Vagina (tissue), 2 donors: ENCODE measurements at places on chromosomes 4 and X. TPM values are rescaled to one million over a fixed set of nuclear protein-coding genes. Genes with fewer than 3 reads are reported as not detected.

DNA sequence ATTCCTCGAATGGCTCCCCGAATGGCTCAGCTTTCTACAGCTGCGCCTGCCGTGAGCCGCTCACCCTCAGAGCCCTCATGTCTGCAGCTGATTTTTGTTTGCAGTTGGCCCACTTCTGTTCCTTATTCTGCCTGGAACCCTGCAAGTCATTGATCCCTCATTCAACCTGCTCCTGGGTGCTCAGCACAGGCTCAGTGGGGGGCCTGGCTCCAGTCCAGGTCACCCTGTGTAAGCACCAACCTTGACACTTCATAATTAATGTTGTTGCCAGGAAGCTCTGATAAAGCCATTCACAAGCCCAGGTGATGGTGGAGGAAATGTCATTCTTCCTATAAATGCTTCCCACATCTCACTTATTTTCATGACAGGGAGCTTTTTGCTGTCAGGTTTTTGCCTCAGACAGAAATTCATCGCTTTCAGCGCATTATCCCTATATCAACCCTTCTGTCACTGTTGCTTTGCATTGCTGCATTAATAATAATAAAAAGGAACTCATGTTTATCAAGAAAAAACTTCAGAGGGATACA, 85.7 kb downstream of the F11 start:
- DNase-seq, result no peak

DNA sequence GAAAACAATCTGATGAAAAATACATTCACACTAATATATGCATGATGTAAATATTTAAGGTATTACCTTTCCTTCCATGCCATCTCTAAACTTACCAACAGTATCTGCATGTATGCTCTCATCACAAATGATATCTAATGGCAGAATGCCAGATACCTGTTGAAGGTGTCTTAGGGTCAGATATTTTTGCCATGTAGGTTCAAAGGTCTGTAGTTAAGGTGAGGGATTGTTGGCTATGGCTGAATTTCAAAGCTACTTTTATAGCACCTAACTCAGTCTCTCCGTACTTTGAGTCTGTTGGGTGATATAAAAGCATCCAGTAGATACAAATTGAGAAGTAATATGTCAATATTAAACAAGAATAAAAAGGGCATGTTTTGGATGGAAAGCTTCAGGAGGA, 19.8 kb upstream of the ANTXR2 start:
- DNase-seq, result no peak

- peak; percentile 22 for DNase-seq
Observed at GRCh38 chr4:533318-534100, 34.5 kb downstream of the PIGG start.

DNA sequence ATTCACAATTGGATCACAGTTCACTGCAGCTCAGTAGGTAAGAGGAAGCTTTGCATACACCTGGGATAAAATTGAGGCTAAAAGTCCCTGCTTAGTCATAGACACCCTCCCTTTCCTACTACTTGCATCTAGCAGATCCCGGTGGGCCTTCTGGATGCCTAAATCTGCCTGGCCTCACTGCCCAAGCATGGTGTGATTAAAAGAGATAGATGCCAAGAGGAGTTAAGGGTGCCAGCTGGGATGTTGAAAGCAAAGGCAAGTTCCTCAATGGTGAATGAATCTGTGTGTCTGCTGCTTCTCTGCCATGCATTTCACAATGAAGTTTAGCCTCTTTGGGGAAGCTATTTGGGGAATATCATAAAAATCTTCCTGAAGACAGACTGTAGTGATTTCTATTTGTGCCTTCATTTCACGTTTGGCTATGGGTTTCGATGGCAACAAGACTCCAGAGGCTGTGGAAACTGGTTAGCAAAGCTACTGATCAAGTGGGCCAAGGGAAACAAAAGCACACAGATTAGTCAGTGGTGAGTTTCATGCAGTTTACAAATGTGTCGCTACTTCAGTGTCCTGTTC, 534.0 kb downstream of the ANKRD50 start:
- DNase-seq, result no peak

The VEGFC gene
- 14.2 TPM for total RNA-seq
